ENCODE measurements at places on chromosomes 12 and 14.

GRCh38 chr14:33714527-33715226, 236.2 kb downstream of the EGLN3 start:
- no peak for DNase-seq

DNA sequence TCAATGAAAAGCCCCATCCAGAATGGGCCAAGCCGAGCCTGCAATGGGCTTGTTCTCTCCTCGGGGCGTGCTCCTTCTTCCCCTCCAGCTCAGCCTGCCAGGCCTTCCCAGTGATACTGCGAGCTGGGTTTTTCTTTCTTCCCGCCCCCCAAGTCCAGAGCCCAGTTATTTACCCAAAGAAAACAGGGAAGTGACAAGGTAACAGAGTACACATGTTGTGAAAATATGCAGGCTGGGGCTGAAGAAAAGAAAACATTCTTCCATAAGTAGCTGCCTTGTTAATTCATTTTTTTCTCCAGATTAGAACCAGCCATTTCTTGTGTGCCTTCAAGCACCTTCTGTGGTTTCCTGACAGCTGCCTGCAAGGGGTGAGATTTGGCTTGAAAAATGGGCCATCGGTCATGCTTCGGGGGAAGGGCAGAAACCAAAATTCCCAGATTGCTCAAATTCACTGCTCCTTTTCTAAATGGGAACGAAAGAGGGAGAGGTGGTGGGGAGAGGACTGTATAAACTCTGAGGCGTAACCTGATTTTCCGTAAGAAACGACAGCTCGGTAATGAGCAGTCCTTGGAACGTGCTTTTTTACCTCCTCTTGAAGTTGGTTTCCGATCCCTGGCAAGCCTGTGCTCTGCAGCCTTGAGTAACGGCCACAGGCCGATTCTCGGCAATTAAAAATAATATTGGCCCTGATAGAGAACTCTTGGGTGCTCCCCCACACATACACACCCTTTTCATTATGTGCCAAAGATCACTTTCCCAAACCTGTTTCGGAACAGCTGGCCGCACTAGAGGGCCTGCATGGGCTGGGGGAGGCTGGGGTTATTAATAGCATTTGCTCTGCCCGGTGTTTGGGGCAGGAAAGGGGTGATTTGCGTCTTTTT, 229.4 kb downstream of the ZFP36L1 start:
- no peak for DNase-seq

DNA sequence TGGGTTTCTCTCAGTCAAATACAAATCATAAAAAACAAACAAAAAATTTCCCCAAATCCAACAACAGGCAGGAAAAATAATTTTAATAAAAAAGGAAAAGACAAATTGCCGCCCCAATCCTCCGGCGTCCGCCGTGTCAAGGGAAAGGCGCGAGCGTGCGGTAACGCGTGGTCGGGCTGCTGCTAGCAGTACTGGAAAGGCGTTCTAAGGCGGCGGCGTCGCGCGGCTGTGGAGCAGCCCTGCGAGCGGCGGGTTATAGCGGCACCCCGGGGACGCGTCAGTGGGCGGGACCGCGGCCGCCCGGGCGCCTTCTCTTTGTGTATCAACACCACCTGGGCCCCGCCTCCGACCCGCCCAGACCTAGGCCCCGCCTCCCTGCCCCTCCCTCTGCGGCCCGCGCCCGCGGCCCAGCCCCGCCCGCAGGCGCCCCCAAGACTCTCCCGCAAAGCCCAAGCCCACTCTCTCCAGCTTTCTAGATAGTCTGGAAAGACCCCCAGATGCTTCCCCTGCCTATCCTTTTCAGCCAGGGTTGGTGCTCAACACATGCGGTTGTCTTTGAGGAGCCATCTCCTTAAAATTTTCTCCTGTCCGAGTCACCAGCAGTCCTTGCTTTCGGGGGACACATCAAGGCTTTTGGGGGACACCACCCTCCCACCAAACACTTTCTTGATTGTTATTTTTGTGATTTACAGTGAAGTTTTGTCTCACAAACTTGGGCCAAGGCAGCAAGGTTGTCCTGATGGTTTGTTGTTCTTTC, at the start of gene SLC38A2:
Gene SLC38A2 (minus strand): TSS at position 230 of the 757 bp plus-strand sequence. CDS start 1,480 bp downstream, outside the sequence.
- DNase-seq = peak; percentile 78

- no peak for DNase-seq
Observed at GRCh38 chr12:105574056-105574715, 243.7 kb downstream of the C12orf75 start.

DNA sequence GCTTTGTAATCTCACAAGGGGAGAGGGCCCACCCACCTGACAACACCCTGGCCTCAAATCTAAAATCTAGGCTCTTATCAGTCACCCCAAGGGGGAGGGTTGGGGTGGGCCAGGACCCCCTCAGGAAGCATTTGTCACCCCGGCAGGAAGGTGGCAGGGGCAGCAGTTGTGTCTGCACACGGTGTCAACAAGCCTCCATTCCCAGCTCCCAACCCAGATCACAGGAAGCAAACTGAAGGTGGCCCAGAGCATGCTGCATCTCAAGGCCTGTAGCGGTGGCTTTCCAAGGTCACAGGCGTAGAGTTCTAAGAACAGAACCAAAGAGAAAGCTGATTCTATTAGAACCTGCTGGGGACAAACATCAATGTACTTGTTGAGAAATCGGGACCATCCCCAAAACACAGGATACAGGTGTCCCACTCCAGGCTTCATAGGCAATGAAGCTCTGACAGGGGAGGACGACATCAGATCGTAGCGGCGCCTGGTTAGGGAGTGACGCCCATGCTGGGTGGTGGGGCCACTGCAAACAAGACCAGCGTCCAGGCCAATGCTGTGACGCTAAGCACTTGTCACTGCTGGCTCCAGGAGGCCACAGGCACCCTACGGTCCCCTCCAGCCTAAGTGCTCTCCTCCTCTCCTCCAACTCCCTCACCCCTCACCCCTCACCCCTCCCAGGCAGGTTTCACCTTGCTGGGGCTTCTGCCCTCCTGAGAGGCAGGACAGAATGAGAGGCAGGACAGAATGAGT, 52.9 kb downstream of the CCDC88C start:
- no peak for DNase-seq

GRCh38 chr12:34393086-34393820, 371.0 kb downstream of the ALG10 start:
- DNase-seq = no peak

DNA sequence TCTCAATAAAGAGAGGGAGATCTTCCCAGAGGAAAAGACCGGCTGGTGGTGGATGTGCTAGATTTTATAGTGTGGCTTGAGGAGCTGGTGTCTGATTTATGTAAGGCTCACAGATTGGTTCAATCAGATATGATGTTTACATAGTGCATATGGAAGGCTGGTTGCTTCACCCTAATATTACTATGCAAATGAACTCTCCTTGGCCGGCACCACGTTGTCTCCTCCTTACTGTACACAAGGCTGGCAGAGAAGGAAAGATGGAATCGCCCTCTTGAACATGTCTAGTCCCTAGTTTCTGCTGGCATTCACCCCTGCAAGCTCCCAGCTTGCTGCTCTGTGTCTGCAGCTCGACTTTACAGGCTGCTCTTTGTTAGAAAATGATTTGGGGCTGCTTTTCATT, 8.9 kb downstream of the FAM186A start:
- no peak for DNase-seq

DNA sequence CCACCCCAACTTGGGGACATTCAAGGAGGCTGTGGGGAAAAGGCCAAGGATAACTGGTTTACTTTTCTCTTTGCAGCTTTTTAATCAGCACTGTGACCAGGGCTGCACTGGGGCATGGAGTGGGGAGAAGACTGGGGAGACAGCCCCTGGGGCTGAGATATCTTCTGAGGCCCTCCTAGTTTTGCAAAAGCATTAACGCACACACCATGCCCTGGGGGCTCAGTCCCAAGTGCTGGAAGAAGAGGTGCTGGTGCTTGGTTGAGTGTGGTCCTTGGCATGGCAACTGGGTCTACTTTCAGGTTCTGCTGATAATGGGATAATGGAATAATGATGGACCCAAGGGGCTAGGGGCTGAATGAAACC, 9.4 kb upstream of the SMARCD1 start:
- DNase-seq = no peak

DNA sequence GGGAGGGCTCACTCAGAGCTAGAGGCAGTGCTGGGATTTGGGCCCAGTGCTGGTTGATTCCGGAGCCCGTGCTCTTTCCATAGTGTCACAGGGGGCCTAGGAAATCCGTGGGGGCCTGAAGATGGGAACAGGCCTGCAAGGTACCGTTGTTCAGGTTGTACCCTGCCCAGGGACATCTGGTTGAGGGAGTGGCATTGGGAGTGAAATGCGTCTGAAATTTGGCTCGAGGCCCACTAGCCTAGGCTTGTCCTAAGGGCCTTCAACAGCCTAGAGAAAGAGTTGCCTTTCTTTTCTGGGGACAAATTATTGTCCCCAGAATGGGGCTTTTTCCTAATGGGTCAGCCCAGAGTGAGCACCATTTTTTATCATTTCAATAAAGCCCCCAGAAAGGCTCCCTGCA, 26.4 kb upstream of the FAM222A start:
- no peak for DNase-seq

- no peak for DNase-seq
Observed at GRCh38 chr12:92502417-92503028, 200.3 kb upstream of the PLEKHG7 start.

- no peak for DNase-seq
Observed at GRCh38 chr12:58142991-58143390, 201.6 kb downstream of the ATP23 start.

DNA sequence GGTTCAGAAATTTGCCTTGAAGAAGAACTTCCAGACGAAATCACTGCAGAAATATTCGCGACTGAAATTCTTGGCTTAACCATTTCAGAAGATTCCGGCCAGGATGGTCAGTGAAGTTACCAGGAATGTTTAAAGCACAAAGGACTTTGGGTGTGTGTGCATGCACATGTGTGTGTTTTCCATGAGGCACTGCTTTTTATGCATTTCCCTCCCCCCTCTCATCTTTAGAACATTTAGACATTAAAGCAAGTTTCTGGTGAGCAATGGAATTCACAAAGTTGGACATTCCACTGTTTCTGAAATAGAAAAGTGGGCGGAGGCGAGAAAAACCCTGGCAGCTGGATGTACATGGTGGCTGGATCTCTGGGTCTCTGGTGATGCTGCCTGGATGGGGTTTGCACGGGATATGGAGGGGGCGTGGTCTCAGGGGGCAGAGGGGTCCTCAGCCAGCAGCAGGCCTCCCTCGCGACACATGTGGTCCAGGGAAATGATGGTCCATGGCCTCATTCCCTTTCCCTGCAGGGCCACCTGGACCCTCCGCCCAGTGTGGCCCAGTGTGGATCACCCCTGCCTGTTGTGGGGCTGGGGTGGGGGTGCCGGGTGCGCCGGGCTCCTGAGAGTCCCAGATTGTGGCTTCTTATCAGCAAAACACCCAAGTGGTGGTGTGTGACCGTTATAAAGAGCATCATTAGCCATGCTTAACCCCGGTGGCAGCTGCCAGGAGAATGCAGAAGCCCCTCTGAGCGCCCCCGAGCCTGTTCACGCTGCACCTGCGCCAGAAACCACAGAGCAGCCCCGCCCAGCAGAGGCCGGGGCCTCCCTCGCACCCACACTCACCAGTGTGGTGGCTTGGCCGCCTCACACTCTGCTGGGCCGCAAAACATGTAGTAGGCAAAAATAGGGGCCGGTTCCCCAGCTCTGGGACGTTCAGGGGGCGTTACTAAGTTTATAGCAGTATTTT, 17.8 kb upstream of the BCL7A start:
- DNase-seq = peak; percentile 23

- no peak for DNase-seq
Observed at GRCh38 chr12:114992443-114992842, 308.5 kb upstream of the TBX3 start.

- no peak for DNase-seq
Observed at GRCh38 chr12:106138633-106139421, at the start of gene NUAK1. TSS of gene NUAK1 (minus strand) at chr12:106138954. CDS start at chr12:106138653, 301 bp downstream.

GRCh38 chr12:128531170-128531569, 264.2 kb downstream of the TMEM132C start:
- DNase-seq = no peak

GRCh38 chr14:58465421-58465820, 37.9 kb downstream of the KIAA0586 start:
- DNase-seq = no peak

- DNase-seq = no peak
Observed at GRCh38 chr14:54209511-54210250, 187.1 kb upstream of the CDKN3 start.

DNA sequence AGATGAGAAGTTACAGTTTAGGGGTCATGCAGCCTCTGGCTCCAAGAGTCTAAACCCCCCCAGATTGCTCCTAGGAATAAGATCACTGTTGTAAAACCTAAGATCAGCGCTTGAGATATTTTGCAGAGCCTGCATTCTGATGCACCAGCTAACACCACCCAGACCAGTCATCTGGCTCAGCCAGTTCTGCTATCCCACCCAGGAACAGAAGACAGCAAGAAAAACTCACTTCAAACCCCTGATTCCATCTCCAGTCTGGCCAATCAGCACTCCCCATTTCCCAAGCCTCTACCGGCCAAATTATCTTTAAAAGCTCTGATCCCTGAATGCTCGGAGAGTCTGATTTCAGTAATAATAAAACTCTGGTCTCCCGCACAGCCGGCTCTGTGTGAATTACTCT, 158.6 kb downstream of the ZNF664 start:
- DNase-seq = no peak

DNA sequence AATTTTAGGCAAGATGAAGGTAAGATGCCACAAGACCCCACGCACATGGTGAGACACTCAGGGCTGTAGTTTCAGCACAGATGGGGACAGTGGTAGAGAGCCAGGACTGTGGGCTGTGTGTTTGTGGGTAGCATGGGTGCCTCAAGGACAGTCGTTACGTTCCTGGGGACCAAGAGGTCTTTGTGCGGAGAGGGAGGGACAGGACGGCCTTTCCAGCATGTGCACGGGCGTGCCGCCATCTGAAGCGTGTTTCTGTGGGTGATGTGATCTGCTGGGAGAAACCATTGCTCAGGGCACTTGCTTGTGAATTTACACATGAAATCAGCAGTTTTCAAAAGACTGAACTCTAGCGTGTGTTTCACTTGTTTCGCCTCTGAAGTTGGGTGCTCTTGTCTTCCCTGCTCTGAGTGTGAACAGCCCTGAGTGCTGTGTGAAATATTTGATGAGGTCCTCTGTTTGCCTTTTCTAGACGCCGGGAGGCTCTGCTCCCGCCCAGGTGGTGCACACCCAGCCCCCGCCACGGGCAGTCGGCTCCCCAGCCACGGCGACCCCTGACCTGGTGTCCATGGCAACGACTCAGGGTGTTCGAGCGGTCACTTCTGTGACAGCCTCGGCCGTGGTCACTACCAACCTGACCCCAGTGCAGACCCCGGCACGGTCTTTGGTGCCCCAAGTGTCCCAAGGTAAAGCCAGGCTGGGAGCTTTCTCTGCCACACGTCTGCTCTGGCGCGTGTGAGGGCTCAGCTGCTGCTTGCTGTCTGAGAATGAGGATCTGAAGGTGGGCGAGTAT, 82.3 kb downstream of the DDX51 start:
- no peak for DNase-seq

DNA sequence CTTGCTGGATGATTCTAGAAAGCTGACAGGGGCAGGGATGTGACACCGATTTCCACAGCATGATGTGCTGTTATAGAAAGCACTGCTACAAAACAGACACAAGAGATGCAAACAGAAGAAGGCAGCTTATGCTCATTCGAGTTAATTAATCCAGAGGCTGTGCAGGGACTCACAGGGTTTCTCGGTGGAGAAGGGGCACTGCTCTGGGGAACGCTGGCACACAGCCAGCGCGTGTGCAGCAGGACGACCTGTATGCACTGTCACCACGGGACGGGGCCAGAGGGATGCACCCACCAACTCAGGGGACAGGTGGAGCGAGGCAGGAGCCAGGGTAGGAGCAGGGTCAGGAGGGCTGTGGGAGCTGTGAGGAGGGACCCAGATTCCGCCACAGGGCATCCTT, 143.5 kb downstream of the RIMBP2 start:
- DNase-seq = no peak

Measured in astrocyte of the cerebellum (primary cell).